Mesenteric fat pad (tissue), 1 donor: ENCODE measurements at places on chromosomes 5 and 9. TPM values are rescaled to one million over a fixed set of nuclear protein-coding genes. Genes with fewer than 3 reads are reported as not detected.

TEX48 gene
- total RNA-seq = not detected

BTNL8 gene
- 0.96 TPM for total RNA-seq

DNA sequence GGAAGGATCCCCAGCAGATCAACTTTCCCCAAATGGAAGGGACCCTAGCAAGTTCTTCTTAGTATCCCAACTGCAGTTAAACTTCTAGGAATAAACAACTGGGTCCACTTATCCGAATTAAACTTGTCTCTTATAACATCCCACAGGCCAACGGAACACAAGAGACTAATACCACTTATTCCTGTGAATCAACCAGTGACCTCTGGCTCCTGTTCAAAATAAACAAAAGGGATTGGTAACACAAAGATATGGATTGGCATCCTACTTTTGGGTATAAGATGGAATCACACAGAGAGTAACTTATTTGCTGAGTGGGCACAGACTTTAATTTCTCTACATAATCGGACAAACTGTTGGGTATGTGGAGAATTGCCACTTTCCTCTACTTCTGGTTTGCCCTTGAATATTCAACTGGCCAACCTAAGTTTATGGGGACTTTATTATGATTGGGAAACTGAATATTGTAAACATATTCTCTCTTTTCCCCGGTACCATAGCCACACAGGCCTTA is 12.4 kb upstream of the PAIP1 start:
- no peak for DNase-seq

DNA sequence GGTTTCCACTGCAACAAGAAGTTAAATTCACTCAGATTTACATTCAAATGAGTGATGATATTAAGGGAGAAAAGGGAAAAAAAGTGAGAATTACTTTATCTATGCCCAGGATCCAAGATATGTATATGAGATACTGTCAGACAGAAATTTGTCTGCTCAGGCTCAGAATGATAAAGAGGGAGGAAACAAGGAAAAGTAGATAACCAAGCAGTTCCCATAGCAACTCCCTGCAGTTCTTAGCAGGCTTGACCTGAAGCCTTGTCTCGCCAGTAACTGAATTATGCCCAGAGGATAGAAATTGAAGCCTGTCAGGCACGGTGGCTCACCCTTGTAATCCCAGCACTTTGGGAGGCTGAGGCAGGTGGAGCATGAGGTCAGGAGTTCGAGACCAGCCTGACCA is 304.4 kb downstream of the TLE1 start:
- DNase-seq = no peak

FOXD4L6 gene
- not detected for total RNA-seq

DNA sequence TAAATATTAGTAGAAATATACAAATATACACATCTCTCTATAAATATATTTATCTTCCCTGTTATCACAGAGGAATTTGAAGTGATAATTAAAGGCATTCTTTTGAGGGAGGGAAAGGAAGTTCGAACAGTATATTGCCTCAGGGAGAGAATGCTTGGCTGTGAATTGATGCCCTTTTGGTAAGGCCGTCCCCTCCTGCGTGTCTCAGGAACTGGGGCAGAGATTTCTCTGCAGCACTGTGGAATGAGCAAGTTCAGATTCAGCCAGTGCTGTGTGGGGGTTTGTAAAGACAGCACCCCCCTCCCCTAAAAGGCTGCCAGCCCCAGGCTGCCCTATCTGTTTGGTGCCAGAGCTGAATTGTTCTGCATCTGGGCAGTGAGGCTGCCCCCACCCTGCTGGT is 42.0 kb downstream of the UBE2QL1 start:
- no peak for DNase-seq
